ENCODE measurements at places on chromosomes 4 and X.

DNA sequence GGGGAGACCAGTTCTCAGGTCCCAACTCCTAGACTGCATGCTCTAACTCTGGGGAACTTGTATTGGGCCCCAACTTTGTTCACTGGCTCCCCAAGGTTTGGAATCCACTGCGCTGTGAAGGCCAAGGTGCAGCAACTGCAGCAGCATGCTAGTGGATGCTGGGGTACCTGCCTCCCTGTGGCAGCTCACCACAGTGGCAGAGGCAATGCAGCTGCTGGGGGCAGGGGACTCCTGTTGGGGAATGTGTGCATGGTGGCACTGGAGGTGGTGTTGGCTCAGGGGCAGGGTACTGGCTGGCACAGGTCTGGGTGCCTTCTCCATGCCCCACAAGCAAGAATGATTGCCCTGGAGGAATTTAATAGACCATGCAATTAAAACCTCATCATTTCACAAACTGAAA lies 493.4 kb upstream of the GALNT7 start:
- no peak for DNase-seq

DNA sequence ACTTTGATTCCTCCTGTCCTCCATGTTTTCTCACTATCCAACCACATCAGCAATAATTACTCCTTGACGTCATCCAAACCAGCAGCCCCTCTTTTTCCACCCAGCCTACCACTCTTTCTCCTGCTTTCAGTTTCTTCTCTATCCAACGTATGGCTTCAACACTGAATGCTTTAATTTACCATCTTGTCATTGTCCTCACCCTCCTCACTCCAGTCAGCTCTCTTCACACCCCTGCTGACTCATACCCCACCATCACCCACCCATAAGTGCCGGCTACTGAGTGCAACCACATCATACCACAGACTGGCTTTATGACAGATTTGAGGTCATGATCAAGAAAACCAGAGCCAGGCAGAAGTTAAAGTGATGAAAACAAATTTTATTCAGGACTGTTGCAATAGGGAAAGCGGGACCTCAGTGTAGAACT lies 9.8 kb upstream of the ANXA5 start:
- DNase-seq: peak; percentile 70

DNA sequence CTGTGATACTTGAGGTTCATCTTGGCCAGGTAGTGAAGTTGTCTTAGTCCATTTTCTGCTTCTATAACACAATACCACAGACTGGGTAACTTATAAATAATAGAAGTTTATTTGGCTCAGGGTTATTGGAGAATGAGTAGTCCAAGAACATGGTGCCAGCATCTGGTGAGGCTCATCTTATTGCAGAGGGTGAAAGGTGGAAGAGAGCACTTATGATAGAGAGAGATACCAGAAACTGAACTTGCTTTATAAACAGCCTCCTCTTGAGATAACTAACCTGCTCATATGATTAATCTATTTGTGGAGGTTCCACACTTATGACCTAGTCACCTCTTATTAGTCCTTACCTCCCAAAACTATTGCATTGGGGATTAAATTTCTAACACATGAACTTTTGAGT lies 1.6 kb downstream of the C4orf51 start:
- DNase-seq: no peak

GRCh38 chr4:88628746-88629145 lies 36.5 kb downstream of the HERC3 start:
- no peak for DNase-seq

DNA sequence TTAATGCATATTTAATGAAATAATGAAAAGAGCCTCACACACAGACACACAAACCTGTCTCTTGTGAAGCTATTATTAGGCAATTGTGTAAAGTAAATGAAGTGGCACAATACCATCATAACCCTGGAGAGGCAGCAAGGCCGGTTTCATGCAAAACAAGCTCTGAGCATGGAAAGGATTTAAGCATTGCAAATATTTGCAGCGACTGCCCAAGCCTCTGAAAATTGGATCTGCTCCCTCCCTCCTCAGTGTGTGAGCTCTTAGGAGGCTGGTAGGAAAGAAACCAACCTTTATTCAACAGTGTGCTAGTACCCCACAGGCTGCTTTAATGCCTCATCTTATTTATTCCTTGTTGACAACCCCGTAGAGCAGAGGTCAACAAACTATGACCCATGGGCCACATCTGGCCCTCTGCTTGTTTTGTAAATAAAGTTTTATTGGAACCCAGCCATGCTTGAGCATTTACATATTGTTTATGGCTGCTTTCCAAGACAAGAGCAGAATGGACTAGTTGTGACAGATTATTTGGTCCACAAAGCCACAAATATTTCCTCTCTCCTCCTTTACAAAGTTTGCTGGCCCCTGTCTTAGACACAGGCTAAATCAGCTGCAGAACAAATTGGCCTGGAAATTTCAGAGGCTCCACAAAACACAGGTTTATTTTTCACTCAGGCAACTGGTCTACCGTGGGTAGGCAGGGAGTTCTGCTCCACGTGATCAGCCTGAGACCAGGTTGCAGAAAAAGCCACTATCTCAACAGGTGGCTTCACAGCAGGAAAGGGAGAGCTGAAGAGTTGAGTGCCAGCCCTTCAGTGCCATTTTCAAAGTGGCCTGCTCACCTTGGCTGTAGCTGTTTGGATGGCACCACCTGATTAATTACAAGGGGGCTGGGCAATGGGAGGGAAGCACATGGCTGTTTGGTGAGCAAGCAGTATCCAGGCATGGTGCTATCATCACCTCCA lies 16.8 kb downstream of the RS1 start:
- no peak for DNase-seq

- no peak for DNase-seq
Measured at GRCh38 chr4:41256131-41256739, 493 bp upstream of the UCHL1 start.

DNA sequence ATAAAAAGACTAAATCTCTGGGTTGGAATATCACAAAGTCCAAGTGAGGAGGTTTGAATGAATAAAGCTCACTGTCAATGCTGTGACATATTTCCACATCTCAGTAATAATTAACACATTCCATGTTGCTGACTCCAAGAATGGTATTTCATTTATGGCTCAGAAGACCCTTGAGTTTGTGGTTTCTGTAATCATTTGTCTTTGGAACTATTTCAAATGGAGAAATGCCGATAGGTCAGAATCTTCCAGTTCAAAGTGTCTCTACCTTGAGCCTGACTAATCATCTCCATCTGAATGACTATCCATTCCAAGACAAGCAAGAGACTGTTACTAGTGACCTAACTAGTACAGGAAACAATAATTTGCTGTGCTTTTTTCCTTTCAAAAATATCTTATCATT lies 24.2 kb upstream of the SLC2A9 start:
- DNase-seq: no peak

GRCh38 chrX:14411326-14411725 lies 118.0 kb upstream of the GLRA2 start:
- DNase-seq: no peak

GRCh38 chrX:123665197-123665596 lies 67.7 kb downstream of the THOC2 start:
- DNase-seq: no peak

DNA sequence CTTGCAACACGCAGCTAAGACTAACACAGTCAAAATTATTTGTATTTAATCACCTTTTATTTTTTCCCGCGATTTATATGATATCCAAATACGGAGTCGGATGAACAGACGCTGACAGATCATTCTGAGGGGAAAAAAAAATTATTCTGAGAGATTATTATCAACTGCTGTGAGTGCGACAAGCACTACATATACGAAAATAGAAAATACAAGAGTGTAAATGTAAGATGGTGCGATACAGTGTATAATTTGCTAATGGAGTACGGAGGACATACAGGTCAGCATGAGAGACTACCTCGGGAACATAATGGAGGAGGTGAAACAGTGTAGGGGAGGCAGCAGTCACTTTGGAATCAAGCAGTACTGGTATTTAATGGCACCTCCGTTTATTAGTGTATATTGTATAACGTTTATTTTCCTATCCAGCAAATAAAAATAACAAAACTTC lies 2.8 kb upstream of the LIN54 start:
- DNase-seq: no peak

GRCh38 chr4:76363556-76364290 lies 57.2 kb downstream of the STBD1 start:
- no peak for DNase-seq

DNA sequence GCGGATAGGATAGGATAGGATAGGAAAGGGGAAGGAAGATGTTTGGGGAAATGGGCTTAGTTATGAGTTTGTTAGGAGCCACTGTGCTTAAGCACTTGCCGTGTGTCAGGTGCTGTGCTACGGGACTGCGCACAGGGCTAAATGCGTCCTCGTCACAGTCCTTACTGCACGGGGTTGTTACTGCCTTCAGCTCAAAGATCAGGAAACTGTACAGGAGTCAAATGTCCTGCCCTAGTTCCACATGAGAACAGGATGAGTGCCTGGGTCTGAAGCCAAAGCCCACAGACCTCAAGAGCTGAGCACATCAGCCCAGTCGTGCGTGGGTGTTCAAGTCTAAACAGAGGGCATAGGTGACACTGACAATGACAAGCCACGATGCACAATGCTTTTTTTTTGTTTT lies 15.0 kb downstream of the ACSL1 start:
- DNase-seq: no peak

DNA sequence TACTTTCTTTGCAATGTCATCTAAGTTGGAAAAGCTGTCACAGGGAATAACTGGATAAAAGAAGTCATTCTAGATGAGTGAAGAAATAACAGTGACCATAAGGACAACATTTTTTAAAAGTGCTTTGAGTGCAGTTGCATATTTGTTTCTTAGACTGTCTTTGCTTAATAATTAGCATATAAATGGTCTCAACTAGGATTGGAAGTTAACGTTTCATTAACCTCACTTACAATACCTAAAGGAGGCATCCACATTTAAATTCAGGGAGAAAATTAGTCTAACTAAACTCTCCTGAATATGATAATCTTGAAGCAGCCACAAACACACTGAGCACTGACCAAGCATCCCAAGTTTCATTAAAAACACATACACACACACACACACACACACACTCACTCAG lies 780.7 kb downstream of the PCDH18 start:
- no peak for DNase-seq

GRCh38 chrX:63884821-63885790 lies 100.1 kb upstream of the ARHGEF9 start:
- no peak for DNase-seq

- DNase-seq: no peak
Measured at GRCh38 chr4:138056541-138056940, 185.6 kb downstream of the SLC7A11 start.

DNA sequence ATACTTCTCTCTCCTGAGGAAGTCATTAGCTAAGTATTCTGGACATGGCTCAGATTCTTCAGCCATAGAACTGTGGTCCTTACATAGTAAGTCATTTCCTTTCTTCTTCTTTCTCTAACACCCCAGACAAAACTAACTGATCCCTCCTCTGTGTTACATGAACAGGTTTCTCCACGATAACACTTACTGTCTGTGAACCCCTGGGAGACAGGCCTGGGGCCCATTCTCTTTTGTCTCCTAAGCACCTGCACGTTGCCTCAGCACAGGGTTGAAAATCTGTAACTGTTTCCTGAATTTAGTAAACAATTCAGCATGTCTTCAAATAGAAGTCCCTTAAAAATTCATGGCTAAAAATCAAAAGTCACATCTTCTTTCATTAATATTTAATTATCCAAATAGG lies 24.7 kb downstream of the APBB2 start:
- no peak for DNase-seq

DNA sequence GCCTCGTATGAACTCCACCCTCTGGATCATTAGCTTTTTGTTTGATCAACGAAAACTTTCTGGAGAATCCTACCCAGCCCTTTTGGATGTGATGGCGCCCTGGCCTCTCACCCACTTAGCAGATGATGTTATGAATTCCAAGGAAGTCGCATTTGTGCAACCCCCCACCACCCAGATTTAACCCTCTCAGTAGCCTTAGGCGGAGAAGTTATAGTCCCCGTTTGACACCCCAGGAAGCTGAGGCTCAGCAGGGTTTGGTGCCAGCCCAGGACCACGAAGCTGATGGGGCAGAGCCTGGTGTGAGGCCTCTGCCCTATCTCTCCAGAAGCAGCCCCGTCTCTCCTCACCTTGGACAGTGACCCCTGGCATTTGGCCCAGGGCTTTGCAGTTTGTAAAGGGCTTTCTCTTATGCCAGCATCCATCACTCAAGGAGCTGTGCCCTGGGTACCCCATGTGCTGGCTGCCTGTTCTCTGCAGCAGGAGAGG lies 1.0 kb downstream of the WFS1 start:
- no peak for DNase-seq
